ENCODE measurements at places on chromosomes 7 and 10.

- DNase-seq = no peak
Observed at GRCh38 chr10:98340261-98340939, 72.4 kb upstream of the LOXL4 start.

DNA sequence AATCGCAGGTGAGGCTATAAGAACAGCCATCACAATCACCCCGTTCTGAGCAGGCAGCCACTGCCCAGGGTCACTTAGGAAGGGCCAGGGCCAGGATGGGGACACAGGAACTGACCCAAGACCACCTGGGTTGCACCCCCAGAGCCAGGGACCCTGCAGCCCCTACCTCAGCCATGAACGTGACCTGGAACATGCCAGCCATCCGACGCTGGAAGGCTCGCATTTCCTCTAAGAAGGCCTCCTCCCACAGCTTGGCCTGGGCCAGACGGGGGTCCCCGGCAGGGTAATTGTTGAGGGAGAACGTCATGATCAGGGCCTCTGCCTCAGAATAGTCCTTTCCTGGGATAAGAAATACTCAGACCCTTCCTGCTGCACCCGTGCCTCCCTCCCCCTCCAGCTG, 5.0 kb downstream of the NPC1L1 start:
- DNase-seq = no peak

DNA sequence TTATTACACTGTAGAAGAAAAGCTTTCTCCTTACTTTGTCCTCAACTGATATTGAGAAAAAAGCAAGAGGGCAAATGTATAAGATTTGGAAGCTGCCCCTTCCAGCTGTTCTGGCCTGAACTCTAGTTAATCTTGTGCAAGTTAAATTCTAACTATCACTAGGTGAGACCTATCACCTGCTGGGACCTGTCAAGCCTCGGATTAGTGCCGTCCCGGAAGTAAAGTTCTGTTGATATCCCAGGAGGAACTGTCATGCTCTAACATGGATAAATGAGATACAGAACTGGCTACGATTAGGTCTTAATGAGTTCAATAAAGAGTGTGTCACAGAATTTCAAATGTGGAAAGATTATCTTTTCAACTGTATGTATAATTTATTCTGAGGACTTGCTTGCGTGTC, 1.2 kb upstream of the BPGM start:
- no peak for DNase-seq

- DNase-seq = no peak
Observed at GRCh38 chr10:71272056-71272771, 46.8 kb upstream of the SLC29A3 start.

DNA sequence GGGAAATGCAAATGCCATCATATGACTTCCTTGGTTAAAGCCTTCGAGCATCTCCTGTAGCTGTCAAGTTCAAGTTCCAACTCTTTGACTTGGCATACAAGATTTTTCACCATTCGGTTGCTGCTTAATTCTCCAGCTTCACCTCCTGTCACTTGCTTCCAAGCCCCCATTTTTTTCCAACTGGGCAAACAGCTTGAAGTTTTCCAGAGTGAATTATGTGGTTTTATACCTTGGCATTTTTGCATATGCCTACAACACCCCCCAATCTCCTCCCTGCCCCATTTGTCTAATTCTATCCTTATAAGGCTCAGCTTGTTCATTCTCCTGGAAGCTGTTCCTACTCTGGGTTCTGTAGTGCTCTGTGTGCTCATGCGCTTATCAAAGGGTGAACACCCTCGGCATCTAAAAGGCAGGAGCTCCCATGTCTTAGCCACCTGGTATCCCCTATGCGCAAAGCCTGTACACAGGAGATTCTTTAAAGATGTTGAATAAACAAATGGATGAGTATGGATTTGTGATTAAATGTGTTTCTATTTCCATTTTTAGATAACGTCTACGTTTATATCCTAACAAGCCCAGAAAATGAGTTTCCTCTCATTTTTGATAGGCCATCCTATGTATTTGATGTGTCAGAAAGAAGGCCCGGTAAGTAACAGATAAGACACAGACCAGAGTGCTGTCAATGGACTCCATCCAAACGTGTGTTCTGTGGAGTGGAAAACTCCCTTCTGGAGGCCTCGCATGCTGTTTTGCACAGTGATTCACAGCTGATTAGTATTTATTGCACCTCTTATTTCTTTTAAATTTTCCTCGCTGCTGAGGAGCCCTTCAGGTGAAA, 52.5 kb downstream of the CDHR3 start:
- DNase-seq = no peak

GRCh38 chr7:52472006-52472620, 563.3 kb upstream of the POM121L12 start:
- DNase-seq = no peak

DNA sequence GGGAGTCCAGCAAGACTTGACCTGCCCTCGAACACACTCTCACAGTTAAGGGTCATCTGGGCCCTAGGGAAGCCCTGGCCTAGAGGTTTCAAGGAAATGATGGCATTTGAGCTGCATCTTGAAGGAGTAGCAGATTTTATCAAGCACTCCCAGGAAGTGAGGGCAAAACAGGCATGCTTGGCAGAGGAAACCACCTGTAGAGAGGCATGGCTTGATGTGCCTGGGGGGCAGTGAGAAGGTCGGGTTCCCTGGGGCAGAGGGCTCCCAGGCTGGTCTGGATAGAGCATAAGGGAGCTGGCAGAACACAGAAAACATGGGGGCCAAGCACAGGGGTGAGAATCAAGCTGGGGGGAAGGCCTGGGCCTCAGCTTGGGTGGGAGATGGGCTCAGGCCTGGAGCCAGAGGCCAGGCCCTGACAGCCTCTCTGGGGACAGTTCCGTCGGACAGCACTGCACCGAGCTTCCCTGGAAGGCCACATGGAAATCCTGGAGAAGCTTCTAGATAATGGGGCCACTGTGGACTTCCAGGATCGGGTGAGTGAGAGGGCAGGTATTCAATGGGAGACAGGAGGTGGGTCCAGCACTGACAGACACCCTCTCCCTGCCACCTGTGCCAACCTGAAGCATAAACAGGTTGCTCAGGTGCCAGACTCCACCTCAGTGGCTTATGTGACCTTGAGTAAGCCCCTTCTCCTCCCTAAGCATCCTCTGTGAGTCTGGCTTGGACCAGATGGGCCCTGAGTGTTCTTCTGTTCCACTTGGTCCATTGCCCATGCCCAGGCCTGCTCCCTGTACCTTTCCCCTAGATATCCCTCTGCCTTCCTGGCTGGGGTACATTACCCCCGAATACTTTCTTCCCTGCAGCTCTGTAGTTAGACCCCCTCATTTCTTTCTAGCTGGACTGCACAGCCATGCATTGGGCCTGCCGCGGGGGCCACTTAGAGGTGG, 3.5 kb upstream of the HOGA1 start:
- no peak for DNase-seq

DNA sequence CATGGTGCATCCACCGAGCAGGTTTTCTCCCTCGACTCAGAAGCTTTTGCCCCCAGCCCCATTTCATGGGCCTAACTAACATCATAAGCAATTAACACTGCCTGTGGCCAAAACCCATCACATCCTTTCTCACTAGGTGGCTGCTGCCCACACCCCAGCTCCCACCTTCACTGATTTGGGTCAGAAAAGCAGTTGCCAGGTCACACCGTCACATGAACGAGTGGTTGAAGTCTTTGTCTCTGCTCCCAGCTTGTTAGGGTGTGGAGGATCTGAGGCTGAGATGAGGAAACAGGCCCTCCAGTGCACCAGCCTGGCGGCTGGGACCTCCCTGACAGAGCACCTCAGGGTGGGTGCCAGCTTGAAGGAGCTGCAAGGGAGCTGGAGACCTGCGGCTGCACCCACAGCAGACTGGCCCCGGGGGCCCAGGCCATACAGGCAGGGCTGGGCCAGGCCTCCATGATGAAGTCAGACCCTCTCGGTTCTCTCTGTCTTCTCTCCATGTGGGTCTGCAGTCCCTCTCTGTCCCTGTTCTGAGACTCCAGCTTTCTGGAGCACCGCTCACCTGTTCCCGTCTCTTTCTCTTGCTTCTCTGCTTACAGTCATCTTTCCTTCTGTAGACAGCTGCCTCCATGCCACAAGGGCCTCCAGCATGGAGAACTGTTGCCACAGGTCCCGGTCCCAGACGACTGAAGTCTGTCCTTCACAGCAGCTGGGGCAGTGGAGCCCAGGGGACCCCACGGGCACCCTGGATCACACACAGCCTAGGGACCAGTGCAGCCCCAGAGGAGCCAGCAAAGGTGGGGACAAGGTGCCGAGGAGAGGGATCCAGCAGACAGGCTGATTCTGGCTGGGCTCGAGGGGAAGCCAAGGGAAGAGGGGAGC, 13.8 kb upstream of the INPP5A start:
- DNase-seq = no peak

DNA sequence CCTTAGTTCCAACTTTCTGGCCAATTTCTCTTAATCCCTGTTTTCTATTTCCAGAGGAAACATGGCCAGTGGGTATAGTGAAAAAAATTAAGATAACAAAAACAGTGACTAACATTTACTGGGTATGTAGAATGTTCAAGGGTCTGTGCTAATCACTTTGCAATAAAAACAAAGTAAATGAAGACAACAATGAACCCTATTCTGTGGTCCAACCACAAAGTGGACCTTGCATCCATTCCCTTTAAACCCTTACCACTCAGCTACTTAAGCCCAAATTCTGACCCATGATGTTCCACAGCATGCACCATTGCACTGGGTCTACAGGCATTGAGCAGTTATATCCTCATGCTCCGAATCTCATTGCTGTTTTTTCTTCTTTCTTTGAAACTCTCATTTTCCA, 179.9 kb upstream of the PRKCQ start:
- DNase-seq = no peak

GRCh38 chr7:86968618-86969017, 90.8 kb downstream of the ELAPOR2 start:
- no peak for DNase-seq

DNA sequence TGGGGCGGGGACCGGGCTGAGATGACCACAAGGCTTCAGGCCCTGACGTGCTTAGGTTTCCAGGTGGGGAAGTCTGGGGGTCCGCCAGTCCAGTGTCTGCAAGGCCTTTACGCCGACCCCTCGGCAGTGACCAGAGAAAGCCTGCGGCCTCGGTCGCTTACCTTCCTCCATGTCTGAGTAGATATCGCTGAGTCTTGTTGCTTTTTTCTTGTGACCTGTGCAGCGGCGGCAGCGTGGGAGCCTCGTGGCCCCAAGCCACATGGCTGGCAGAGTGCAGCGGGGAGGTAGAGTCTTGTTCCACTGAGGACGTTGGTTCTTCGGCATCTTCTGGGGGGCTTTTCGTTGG, 329 bp downstream of the NOLC1 start:
- no peak for DNase-seq

GRCh38 chr10:77577666-77578229, 59.9 kb downstream of the KCNMA1 start:
- no peak for DNase-seq

- DNase-seq = no peak
Observed at GRCh38 chr10:132164761-132165278, 21.9 kb upstream of the DPYSL4 start.

DNA sequence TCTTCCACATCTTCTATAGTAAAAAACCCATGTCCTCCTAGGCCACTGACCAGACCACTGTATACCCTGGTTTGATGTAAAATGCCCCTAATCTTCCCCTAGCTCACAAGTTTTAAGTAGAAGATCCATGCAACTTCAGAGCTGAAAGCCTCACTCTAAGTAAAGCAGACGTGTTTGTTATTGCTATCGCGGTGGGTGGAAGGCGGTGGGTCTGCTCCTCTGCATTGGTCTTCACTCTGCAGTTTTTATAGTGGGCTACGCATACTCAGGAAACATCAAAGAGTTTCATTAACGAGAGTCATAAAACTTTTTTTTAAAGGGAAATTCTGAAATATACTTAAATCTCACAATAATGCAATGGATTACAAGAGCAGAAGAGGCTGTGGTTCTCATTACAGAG, 91.7 kb downstream of the ATE1 start:
- no peak for DNase-seq

- DNase-seq = no peak
Observed at GRCh38 chr7:133704453-133704852, 422.7 kb upstream of the LRGUK start.

- no peak for DNase-seq
Observed at GRCh38 chr10:86354761-86355540, 11.6 kb downstream of the GRID1 start.

- no peak for DNase-seq
Observed at GRCh38 chr10:102492983-102493382, 9.5 kb downstream of the ACTR1A start.

- DNase-seq = no peak
Observed at GRCh38 chr7:69199041-69199440, 399.2 kb upstream of the AUTS2 start.

- no peak for DNase-seq
Observed at GRCh38 chr10:58477122-58477521, 35.5 kb upstream of the BICC1 start.

DNA sequence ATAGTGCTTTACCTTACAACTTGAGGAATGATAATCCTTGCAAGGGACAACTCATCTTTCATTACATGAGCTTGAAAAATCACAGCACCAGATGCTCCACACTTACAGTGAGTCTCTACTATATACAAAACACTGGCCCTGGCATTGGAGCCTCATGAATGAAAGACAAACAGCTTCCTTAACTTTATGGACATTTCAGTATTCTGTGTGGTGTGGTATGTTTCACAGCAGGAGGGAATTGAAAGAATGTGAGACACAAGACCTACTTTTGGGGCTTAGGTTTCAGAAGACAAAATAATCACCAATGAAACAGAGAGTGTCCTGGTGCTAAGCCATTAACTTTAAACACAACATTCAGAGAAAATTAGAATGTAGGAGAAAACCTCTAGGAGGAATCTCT, 1249.6 kb downstream of the XPNPEP1 start:
- DNase-seq = no peak

DNA sequence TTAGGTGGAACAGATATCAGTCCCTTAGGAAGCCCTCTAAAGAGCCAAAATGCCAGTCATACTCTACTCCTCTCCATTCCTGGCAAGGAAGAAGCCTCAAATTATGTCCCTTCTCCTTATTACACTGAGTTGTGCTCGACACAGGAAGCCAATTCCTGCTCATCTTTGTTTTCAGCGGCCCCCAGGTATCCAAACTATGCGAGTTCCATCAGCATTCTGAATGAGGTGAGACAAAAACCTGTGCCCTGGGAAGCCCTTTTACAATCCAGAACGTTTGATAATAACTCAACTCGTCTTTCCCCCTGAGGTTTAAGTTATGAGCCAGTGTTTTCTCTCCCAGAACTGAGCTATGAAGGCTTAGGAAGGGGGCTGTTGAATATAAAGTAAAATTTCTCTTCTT, 580.5 kb downstream of the NXPH1 start:
- no peak for DNase-seq

Data from AG09309 (cell line).